Fibroblast of villous mesenchyme (primary cell): ENCODE measurements at places on chromosomes 16 and 17. TPM values are rescaled to one million over a fixed set of nuclear protein-coding genes. Genes with fewer than 3 reads are reported as not detected.

CNGB1 gene
- not detected in 2 replicates for total RNA-seq

DHX58 gene
- total RNA-seq = 9.0 and 12.1 TPM in 2 replicates

NPIPA3 gene
- 0.32 and 0.43 TPM in 2 replicates for total RNA-seq

SRL gene
- under 0.01 and 0.43 TPM in 2 replicates for total RNA-seq

TBC1D3H gene
- not detected in 2 replicates for total RNA-seq

HSDL1 gene
- 17.4 and 29.8 TPM in 2 replicates for total RNA-seq

CCDC92B gene
- not detected in 2 replicates for total RNA-seq
